T-helper 1 cell (primary cell): ENCODE measurements at places on chromosomes 5 and 9.
A peak's percentile ranks its signal among the peaks of the same experiment; 100 is the strongest.

DNA sequence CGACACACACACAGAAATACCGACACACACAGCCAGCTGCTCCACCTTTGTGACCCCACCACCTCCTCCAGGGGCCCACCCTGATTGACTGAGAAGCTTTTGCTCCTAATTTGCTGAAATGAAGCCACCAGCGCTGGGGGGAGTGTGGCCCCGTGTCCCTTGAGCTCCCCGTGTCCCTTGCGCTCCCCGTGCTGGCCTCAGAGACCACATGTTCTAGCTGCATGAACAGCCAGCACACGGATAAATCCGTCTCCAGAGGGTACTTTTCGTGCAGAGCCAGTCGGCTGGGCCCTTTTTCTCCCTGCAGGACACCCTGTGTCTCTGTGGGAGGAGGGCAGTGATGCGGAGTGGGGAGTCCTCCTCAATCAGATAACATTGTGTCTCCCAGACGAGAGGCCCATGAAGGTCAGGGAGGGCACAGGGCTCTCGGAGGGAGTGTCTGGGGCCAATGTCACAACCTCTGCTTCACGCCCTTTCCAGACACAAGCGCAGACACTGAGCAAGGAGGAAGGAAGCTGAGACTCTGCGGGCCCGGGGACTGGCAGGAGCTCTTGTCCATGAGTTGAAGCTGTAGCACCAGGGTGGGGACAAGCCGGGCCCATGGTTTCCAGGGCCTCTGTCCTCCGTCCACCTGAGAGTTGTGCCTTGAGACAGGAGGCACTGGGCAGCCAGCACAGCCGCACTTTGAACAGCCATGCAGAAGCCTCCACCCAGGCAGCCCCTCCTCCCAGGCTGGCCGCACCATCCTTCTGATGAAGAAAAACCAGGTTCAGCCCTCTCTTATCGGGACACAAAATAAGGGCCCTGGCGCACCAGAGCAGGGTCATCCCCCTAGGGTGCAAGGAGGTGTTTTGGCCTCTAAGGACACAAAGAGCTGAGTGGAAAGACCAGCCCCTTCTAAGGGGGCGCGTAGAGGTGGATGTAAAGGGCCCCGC is 36.4 kb upstream of the SLC6A19 start:
- no peak for DNase-seq

DNA sequence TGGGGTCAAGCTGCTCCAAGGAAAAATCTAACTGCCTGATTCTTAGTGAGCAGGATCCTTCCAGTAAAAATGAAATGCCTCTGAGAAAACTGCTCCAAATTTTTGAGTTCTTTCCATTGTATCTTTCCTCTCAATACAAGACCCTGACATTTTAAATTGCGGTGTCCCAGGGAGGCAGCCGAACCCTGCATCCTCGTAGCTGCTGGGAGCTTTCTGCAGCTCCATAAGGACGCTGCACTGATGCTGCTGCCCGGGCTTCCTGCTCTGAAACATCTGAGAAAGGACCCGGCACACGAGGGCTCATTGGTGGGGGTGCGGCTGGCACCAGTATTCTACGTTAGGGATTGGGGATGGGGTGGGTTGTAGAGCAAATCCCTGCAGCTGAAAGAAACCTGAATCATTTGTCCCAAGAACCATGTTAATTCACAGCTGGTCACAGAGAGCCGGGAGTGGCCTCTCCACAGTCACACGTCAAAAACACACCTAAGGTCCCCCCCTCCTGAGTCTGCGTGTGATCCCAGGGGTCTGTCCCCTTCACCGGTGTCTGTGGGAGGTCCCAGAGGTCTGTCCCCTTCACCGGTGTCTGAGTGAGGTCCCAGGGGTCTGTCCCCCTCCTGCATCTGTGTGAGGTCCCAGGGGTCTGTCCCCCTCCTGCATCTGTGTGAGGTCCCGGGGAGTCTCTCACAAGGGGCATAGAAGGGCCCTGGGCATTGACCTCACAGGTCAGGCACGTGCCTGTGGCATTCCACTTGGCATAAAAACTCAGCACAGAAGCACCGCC is 63.4 kb upstream of the ZNF354B start:
- DNase-seq: no peak

- DNase-seq: no peak
Measured at GRCh38 chr5:124591583-124591982, 154.9 kb downstream of the ZNF608 start.

DNA sequence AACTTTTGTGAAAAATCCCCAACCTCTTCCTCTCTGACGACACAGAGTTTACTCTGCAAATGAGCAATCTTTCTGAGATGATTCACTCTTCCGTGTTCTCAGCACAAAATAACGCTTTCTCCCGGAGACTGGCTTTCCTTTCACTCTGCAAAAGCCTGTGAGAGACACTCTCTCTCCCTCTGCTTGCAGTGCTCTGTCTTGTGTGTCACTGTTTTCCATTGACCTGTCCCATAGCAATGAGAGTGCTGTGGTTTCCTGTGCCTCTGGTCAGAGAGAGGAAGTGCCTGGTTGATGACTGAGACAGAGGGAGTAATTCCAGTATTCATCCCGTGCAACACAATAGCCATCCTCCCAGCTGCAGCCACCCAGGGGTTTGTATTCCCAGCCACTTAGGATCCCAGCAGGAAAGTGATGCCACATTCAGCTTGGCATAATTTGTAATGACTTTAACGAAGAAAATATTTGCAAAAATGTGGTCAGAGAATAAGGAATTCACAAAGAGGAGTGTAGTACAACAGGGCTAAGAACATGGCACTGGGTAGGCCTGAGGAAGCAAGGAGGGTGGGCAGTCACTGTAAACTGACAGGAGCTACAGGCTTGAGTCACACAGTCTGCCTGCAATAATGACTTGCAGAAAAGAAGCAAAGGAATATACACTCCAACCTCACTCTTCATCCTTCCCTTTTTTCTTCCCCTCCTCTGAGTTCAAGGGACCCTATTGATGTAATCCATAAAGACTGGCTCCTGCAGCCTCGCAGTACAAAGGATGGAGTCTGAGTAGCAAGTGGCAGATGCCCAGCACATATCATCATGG is 463.5 kb upstream of the RGMB start:
- DNase-seq: no peak

GRCh38 chr9:35729700-35730485 is 2.1 kb downstream of the TLN1 start:
- DNase-seq: peak; percentile 39

DNA sequence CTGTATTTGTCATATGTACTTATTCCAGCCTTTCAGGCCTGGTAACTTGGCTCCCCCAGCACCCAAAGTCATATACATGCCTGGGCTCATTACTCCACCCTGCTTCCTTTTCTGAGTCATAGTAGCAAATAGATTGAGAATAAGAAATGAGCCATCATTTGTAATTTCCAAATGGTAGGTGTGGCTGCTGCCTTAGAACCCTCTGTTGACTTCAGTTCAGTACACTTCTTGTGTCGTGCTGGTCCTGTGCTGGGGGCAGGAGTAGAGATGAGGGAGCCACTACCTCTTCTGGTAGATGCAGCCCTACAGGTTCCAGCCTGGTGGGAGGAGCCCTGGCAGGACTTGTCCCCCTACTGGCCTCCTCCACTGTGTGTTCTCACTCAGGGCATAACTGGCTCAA is 11.1 kb downstream of the GM2A start:
- DNase-seq: no peak

DNA sequence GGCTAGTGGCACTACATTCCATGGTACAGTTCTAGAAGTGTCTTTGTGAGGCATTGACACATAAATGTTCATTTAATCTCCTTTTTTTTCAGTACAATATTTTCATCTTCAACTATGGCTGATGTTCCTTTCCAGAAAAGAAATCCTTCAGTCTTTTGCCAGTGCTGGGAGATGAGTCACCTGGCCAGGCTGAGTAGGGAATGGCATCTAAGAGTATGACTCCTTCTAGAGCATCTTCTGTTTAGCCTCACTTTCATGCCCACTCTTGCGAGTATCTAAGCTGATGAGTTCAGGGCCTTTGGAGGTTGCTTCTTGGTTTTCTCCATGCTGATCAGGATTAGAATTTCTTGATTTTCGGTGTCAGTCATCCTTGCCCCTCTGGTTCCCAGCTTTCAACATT is 124.4 kb downstream of the SLC28A3 start:
- no peak for DNase-seq

DNA sequence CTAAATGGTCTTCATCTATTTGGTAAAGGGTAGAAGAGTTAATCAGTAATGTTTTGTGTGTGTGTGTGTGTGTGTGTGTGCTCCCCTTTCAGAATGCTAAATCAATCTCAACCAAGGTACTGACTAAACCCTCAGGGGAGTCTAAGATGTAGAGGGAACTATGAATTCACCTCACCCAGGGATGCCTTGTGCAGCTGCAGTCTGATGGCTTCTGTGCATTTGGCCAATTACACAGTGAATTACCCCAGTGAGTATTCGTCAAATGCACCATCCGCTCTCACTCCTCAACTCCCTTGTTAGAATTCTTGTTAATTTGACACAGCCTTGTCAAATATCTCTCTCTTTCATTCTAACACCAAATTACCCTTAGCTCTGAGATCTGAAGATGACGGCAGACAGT is 234.6 kb downstream of the GABRB2 start:
- DNase-seq: no peak

- no peak for DNase-seq
Measured at GRCh38 chr5:14086261-14086660, 56.9 kb upstream of the TRIO start.

- DNase-seq: no peak
Measured at GRCh38 chr5:148826739-148827070, 294 bp downstream of the ADRB2 start.

- no peak for DNase-seq
Measured at GRCh38 chr5:14174230-14174636, 31.1 kb downstream of the TRIO start.

DNA sequence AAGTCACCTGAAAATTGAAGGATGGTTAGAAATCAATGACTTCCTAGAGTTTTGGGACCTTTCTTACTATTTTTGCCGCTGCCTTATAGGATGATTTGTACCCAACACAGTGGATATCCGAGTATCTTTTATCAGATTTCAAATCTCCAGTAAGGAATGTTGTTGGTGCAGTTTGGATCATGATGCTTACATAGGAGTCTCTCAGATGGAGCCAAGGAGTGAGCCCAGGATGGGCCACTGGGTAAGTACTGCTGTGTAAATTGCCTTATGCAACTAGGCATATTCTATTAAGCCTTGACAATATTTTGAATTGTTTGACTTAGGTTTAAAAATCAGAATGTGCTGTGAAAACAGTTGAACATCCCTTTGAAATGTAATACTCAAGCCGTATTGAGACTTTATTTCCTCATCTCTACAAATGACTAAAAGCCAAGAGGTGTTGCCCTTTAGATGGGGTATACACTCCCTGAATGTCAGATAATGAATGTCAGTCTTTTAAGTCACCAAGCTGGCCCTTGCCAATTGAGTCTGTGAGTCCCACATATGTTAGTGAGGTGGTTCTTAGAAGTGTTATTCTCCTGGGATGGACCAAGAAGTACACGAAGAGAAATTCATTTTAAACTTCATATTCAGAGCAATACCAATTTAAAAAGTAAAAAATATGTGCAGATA is 271.8 kb upstream of the CTNND2 start:
- no peak for DNase-seq

DNA sequence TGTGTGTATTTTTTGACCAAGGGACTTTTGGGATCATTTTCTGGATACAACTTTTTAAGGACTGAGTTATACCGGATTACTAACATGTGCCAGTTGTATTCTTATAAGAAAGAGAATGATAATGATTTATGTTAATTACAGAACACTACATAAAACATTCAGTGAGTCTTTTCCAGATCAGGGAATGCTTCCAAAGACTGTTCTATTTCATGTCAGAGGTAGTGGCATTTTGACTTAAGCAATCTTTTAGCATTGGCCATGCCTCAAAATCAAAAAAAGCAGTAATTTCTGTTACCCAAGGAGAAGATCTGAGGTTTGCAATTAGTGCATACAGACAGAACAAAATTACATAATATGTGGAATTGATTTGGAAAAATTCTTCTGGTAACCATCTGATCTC is 413.0 kb upstream of the CDH9 start:
- DNase-seq: no peak

DNA sequence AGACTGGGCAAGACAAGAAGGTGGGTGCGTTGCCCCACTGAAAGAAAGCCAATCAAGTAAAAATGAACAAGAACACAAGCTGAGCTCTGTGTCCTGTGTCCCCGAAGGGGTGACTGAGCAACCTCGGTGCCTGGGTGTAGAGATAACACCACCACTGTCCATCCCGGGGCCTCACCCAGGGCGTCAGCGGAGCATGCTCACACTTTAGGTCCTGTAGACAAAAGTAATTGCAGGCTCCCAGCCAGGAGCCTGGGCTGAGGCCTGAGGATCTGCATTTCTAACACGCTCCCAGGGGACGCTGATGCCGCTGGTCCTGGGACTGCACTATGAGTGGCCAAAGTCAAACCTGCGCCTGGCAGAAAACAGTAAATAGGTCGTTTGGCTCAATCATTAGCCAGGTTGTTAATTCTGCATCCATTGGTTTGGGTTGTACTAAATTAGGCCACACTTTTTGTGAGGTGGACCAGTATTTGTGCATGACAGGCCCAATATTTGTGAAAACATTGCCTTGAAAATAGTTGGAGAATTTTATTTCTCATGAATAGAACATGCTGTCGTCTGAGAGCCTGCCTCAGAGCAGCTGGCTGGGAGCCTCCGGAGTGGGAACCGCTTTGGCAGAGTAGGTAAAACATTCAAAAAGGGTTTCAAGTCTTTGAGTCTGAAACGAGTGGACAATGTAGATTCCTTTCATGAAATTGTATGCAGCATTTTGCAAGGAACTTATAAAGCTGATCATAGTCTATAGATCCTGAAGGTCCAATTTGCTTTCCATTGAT is 38.3 kb downstream of the ANKRD33B start:
- no peak for DNase-seq

DNA sequence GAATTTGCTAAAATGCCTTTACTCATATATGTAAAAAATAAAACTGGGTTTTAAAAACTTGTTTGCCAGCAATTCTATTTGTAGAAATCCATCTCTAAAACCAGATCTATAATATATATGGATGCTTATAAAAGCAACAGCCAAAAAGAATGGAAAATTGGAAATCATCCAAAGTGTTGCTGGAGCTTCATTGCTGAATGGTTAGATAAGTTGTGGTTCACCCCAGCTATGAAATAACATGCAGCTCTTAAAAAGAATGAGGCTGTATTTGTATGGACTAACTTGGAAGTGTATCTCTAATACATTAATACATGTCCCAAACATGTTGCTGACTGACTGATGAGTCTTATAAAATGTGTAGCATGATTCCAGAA is 76.2 kb downstream of the STK10 start:
- no peak for DNase-seq
